ENCODE measurements at places on chromosomes 5 and 9.

DNA sequence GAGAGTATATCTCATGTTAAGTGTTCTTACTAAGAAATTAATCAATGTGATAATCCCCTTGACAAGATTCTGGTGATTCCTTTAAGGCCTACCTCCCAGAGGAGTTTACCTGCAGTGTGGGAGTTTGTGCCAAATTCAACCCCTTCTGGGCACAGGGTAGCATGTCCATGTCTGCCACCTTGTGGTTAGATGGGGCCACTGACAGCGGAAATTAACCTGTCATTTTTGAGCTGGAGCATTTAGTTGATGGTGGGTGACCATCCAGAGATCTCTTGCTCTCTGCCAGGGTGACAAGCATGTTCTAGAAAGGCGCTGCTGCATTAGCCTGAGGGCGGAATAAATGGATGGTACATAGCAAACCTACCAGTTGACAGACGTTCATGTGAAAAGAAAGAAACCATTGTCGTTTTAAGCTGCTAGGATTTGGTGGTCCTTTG lies 132.2 kb downstream of the FBXO4 start:
- peak; percentile 7 for DNase-seq

DNA sequence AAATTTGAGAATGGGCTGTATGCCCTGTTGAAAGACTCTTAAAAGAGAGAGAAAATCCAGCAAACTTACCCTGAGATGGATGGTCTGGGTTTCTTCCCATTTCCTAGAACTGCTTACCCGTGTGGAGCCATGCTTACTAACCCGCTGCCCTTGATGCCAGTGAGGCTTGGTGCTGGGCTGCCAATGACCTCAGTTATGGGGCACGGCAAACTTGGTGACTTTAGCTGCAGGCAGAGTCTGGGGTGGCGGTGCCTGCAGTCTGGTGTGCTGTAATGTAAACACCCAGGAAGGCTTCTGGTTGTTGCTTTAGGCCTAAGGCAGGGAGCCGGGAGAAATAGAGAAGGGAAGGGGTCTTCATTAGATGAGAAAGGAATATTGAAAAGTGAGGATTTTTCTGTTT lies 7.3 kb upstream of the TENT4A start:
- no peak for DNase-seq

- peak; percentile 41 for DNase-seq
Measured at GRCh38 chr9:124852829-124853531, at the start of gene WDR38. Gene WDR38 (plus strand): TSS chr9:124853460. CDS start chr9:124853532, 72 bp downstream.

- DNase-seq: no peak
Measured at GRCh38 chr5:161077496-161077895, 225.5 kb upstream of the ATP10B start.

- DNase-seq: no peak
Measured at GRCh38 chr5:83099445-83099844, 22.1 kb downstream of the XRCC4 start.

GRCh38 chr9:7402334-7403027 lies 397.1 kb downstream of the DMAC1 start:
- DNase-seq: no peak

GRCh38 chr9:136054798-136055714 lies 40.0 kb downstream of the NACC2 start:
- DNase-seq: no peak

GRCh38 chr9:97793067-97793466 lies 60.0 kb upstream of the FOXE1 start:
- no peak for DNase-seq
